ENCODE measurements at places on chromosomes 2 and 18.

- no peak for DNase-seq
Measured at GRCh38 chr2:66521291-66521922, 86.5 kb downstream of the MEIS1 start.

DNA sequence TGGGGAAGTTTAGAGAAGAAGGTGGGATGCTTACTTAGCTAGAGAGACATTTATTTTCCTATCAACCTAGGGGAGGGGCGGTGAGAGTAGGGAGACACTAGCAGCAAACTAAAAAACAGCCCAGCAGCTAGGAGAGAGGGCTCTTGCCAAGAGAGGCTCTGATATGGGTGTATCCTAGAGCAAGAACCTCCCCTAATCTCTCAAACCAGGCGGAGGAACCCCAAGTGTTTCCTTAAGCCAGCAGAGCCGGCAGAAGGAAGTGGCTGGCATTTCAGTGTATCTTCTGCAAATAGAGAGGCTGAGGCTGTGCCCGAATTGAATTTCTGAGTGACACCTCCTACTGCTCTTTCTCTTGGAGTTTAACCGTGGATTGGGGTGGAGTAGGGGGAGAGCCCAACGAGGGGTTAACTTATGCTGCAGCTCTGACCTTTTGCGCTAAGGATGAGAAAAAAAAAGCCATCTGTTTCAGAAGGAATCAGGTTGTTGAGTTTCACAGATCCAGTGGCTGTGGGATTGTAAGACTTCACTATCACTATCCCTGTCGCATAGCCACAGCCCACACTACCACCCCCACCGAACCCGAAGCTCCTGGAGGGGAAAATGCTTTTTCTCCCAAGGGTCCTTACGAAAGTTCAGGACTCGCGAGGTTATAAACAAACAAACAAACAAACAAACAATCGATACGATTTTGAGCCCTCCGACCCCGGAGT lies 1.4 kb downstream of the ST8SIA5 start:
- no peak for DNase-seq

- no peak for DNase-seq
Measured at GRCh38 chr2:96831679-96832078, 12.1 kb downstream of the ANKRD23 start.

DNA sequence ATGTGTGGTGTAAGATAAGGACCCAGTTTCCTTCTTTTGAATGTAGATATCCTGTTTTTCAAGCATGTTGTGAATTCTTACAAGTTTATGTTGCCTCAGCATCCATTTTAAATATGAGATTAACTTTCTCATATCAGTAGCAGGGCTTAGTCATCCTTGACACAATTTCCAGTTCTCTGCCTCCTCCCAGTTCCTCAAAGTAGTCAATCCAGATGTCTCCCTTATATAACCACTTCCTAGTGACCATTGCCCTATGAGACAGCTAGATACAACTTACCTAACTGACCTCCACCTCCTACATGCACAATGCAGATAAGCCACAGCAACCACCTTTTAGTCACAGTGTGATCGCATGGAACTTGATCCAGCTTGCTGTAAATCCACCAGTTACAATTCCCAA lies 269.2 kb upstream of the ZNF521 start:
- no peak for DNase-seq

GRCh38 chr2:38092196-38092902 lies 16.4 kb upstream of the CYP1B1 start:
- no peak for DNase-seq

- DNase-seq = no peak
Measured at GRCh38 chr2:191666732-191667131, 11.2 kb upstream of the NABP1 start.

DNA sequence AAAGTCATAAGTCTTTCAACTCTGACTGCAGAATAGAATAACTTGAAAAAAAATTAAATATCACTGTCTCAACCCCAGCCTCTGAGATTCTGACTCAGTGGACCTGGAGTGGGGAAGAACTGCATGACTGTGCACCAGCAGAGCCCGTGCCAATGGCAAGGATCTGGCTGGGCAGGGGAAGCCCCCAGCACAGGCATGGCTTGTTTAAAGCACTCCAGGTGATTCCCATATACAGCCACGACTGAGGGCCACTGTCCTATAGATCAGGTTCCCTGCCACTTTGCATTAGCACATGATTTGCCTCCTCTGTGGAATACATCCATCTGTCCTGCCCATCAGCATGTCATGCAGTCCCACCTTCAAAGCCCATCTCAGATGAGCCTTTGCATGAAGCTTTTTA lies 45.9 kb upstream of the NCK2 start:
- no peak for DNase-seq

- DNase-seq = no peak
Measured at GRCh38 chr18:28984731-28985130, 807.8 kb upstream of the CDH2 start.

DNA sequence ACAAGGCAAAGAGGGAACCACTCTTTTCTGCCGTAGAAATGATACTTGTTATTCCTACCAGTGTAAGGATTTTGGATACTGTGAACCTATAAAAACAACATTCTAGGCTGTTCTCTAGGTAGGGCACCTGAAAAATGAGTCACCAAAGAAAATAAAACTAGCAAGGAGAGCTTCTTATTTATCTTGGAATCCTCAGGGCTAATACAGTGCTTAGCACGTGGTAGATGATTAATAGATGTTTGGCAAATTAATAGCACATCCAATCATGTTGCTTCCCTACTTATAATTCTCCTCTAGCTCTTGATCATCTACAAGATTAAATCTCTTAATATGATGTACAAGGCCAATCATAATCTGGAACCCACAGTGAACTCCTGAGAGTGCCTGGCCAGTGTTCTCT lies 73.1 kb downstream of the AAK1 start:
- no peak for DNase-seq

GRCh38 chr2:8307606-8308180 lies 374.2 kb upstream of the ID2 start:
- DNase-seq = no peak

GRCh38 chr18:63586431-63586830 lies 712 bp upstream of the SERPINB13 start:
- DNase-seq = no peak

DNA sequence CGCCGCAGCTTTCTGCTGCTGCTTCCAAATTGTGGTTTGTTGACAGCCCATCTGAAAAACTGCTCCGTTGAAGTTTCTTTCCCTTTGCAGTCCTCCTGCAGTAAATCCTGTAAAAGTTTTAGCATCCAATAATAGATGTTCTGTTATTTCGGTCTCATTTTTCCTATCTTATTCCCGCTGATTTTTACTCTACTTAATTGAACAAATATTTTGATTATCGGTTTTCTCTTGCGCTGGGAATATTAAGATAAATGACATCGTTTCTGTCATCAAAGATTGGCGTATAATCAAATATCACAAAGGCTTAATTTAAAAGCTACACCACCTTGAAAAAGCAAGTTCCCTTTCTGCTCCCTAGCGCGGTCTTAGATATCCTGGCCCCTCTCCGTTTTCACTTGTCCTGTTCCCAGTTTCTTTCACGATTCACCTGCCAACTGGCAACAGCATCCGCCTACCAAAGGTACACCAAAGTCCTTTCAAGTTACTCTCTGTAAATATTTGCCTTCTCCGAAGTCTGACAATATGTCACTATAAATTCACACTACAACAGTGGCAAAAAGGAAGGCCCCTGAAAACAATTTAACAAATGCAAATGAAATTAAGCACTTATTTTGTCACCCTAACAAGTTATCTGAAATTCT lies 1.0 kb upstream of the STRN start:
- DNase-seq = no peak

DNA sequence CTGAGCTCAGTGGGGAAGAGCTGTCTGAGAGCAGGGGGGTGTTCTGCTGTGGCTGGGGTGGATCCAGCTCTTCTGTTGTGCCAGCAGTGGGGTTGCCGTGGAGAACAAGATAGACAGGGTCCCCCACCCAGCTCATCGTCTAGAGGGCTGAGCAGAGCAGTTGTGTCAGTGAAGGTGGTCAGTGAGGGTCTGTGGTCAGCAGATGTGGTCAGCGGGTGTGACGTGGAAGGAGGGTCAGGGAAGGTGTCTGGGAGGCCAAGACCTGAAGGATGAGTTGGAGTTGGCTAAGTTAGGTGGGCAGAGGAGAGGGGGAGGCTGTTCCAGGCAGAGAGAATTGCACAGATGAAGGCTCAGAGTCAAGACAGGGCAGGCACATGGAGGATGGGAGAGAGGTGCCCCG lies 103.1 kb downstream of the DGKD start:
- no peak for DNase-seq
